ENCODE measurements at places on chromosomes 1 and 21.

GRCh38 chr1:198907423-198907746, 268.5 kb downstream of the PTPRC start:
- no peak for DNase-seq

- DNase-seq: no peak
These were observed 1.2 kb downstream of the HHIPL2 start for GRCh38 chr1:222546548-222547259.

DNA sequence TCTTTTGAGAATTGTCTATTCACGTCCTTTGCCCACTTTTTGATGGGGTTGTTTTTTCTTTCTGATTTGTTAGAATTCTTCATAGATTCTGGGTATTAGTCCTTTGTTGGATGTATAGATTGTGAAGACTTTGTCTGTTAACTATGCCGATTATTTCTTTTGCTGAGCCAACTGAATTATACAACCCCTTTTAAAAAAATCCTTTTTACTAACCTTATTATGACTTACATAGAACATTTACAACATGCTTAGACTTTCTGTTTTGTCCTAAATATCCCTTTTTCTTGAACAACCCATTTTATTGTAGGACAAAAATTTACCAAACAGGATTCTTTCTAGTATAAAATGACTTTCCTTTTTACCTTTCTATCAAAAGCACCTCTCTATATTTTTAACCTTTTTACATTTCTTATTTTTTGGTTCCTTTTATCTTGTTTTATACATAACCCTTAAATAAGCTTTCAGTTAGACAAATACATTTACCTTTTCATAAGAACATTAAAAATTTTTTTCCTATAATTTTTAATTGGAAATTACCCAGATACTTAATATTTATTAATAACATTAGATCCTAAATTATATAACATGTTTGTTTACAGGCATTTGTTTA, 70.4 kb upstream of the TTLL7 start:
- no peak for DNase-seq

DNA sequence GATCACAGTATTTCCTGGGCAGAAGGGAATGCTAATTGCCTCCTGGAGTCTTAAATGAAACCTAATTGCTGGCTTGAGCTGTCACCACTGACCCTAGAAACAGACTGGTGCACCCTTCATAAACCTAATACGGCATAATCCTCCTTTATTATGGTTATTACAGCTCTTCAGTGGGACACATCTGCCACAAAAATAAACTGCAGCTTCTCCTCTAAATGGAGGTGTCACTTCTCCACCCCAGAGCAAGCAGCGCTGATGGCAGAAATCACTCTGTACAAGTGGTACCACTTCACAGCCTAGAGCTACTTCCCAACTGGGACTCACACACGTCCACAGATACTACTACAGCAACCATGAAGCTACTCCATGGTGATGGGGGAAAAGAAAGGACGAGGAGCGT, 11.1 kb downstream of the PTPN14 start:
- DNase-seq: no peak

DNA sequence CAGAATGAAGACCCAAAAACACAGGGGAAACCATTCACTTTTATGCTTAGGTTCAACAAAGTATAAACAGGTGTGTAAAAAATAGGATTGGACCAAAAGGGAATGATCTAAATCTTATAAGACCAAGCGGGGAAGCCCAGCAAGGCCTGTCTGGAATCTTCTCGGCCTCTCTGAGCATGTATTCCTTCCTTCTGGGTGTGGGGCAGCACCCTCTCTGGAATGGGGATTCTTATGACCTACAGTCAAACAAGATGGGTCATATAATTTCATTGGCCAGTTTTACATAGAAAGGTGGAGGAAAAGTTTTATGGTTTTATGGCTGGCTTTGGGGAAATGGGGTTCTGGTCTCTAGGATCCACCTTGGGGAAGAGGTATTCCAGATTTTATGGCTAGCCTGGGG, 11.2 kb downstream of the KCNK1 start:
- no peak for DNase-seq

GRCh38 chr21:26843933-26844257, 1.3 kb downstream of the ADAMTS1 start:
- DNase-seq: no peak

GRCh38 chr1:69400128-69400527, 167.6 kb upstream of the LRRC7 start:
- DNase-seq: no peak

DNA sequence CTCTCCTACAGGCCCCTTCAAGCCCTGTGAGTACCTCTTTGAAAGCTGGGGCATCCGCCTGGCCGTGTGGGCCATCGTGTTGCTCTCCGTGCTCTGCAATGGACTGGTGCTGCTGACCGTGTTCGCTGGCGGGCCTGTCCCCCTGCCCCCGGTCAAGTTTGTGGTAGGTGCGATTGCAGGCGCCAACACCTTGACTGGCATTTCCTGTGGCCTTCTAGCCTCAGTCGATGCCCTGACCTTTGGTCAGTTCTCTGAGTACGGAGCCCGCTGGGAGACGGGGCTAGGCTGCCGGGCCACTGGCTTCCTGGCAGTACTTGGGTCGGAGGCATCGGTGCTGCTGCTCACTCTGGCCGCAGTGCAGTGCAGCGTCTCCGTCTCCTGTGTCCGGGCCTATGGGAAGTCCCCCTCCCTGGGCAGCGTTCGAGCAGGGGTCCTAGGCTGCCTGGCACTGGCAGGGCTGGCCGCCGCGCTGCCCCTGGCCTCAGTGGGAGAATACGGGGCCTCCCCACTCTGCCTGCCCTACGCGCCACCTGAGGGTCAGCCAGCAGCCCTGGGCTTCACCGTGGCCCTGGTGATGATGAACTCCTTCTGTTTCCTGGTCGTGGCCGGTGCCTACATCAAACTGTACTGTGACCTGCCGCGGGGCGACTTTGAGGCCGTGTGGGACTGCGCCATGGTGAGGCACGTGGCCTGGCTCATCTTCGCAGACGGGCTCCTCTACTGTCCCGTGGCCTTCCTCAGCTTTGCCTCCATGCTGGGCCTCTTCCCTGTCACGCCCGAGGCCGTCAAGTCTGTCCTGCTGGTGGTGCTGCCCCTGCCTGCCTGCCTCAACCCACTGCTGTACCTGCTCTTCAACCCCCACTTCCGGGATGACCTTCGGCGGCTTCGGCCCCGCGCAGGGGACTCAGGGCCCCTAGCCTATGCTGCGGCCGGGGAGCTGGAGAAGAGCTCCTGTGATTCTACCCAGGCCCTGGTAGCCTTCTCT, 23.5 kb downstream of the UBE2T start:
- no peak for DNase-seq

DNA sequence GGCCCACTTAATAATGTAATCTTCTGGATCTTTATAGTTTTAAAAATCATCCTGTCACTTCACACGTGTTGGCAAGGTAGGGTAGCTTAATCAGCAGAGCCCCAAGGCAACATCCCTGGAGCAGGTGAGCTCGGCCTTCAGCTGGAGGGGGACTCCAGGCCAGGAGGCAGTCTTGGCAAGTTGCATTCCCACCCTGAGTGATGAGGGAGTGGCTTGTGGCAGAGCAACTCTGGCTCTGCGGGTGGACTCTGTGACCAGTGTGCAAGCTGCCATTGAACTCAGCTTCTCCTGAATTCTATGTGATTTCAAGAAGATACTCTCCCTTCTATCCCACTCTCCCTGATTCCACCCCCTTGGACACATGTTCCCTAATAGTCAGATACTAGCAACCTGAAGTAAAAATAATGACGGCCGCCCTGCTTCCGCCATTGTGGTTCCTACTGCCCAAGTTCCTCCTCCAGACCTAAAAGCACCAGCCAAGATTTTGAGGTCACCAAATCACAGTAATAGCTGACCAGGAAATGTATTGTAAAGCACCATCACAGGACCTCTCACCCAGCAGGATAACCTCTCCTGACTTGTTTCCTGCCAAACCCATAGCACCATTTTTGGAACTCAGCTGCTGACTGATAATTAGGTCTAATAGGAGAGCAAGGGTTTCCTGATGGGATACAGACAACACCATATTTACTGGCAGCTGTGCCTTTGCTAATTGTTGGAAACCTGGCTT, 11.5 kb upstream of the LYST start:
- no peak for DNase-seq

DNA sequence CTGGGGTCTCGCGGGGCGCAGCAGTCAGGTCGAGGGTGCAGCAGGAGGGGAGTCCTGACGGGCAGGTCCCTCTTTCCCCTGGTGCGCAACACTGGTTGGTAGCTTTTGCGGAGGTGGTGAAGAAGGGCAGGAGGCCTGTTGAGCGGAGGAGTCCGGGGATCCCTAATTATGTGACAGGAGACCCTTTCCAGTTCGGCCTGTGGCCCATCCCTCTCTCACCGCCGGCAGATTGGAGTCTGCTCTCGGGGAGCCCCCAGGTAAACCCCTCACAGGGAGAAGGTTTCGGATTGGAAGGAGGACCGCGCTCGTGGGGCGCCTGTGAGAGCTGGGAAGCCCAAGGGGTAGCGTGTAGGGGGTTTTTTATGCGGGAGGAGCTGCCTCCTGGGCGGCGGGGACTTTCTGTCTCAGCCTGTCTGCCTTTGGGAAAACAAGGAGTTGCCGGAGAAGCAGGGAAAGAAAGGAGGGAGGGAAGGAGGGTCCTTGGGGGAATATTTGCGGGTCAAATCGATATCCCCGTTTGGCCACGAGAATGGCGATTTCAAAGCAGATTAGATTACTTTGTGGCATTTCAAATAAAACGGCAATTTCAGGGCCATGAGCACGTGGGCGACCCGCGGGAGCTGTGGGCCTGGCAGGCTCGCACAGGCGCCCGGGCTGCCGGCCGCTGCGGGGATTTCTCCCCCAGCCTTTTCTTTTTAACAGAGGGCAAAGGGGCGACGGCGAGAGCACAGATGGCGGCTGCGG, 9.5 kb downstream of the SIM2 start:
- DNase-seq: no peak

- DNase-seq: no peak
These were observed 55.6 kb downstream of the TAS1R2 start for GRCh38 chr1:18803851-18804250.

DNA sequence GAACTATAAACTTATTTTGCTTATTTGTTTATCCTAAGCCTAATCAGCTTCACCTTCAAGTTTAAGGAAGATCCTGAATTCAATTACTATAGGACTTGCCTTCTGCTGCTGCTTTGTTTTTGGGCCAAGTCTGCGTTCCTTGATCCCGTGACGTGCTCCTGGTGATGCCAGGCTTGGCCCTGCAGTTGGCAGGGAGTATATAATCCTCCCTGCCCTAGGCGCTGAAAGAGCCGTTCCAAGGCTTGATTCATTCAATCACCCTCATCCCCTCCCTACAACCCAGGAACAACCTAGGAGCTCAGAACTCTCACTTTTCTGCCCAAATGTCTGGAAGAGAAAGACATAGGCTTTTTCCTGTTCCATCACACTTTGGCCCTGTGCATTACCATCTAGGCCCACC, 12.4 kb upstream of the LRRN2 start:
- DNase-seq: no peak

DNA sequence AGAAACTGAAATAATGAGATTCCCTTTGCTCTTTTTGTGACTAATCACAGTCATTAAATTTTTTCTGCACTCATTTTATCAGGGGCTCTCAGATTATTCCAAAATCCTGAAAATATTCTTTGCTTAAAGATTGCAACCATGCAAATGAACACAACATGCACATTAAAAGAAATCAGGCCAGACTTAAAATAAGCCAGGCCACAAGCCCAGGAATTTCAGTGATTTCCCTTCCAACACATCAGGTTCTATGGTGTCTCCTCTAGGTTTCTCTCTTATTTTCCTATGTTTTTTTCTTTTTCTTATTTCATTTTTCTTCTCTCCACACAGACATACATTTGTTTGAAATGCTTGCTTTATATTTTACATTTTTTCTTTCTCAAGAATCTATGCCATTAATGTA, 65.3 kb downstream of the NIBAN1 start:
- no peak for DNase-seq

GRCh38 chr1:221994274-221994698, 252.4 kb upstream of the DUSP10 start:
- no peak for DNase-seq

DNA sequence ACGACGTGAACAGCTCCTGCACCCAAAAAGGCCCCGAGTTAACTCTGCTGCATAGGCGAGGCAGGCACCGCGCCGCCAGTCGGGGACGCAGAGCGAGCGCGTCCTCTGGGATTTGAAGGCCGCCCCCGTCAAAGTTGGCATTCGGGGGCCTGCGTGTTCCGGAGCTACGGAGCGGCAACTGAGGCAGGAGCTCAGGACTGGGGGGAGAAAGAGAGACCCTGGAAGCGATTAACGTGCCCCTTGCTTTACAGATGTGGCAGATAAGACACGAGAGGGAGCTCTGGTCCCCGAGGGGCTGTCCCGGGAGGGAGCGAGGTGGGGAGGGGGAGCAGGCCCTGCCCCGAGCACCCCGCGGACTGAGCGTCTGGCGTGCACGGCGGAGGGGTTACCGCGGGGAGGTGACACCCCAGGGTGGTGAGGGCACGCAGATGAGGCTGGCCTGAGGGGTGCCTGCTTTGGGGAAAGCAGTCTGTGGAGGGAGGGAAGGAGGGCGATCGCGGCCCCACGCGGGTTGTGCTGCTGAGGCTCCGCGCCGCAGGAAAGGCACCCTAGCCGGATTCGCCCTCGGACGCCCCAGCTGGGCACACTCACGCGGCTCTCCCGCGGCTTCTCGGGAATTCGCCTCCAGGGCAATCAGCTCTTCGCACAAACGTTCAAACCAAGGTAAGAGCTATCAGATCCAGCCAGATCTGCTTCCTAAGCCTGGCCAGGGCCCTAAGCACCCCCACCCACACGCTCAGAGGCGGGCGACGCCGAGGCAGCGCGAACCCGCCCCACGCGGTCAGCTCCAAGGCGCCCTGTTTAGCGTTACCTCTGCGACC, 26.5 kb downstream of the ACTA1 start:
- no peak for DNase-seq

DNA sequence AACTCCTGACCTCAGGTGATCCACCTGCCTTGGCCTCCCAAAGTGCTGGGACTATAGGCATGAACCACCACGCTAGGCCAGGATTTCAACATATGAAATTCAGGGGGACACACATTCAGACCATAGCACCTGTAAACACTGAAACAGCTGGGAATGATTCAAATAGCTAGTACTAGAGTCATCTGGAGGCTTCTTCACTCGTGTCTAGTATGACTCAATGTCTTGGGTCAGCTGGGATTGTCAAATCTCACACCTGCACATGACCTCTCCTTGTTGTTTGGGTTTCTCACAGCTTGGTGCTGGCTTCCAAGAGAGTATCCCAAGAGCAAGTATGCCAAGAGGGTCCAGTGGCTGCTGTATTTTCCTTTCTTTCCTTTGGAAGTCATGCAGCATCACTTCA, 75.1 kb downstream of the PGM1 start:
- no peak for DNase-seq

DNA sequence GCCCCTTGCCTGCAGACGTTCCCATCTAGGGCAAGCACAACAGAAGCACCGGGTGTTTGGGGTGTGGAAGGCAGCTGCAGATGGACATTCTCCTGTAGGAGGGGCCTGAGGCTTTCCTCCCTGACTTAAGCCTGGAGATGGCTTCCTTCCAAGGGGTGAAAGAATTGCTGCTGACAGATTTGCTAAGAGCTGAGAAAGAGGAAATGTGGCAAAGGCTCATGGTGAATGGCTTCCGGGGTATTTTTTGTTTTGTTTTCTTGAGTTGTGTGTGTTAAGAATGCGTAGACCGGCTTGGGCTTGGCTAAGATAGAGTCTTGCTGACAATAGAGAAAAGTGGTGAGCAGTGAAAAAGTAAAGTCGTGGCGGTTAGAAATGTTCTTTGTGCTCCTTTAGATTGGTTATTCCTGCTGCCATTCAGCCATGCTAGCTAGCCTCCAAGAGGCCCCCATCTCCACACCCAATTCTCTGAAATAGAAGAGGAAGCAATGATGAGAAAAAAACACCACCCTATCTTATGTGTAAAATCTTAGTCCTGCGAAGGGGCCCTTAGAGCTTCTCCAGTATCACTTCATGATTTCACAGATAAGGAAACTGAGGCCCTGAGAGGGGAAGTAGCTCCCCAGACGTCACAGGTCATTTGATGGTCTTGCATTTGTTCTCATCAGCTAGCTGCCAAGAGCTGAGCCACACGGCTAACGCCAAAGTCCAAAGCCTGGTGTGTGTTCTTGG, 36.9 kb downstream of the EIF2D start:
- no peak for DNase-seq
